Putamen (tissue), 1 donor: ENCODE measurements at places on chromosomes 1 and 21.

DNA sequence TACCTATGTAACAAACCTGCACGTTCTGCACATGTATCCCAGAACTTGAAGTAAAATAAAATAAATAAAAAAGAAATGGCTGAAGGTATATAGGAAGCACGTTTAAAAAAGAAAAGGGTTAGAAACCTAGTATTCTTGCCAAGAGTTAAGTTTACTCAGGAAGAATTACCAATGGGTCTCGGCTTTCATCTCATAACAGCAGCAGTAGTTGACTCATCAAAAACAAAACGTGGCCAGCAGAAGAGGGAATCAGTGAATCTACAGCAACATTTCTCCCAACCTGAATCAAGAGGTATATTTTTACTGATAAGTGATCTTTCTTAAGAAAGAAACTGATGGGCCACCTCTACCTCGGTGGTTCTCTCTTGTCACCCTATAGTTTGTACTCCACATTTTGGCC is 340.3 kb downstream of the BRINP2 start:
- no peak for DNase-seq

DNA sequence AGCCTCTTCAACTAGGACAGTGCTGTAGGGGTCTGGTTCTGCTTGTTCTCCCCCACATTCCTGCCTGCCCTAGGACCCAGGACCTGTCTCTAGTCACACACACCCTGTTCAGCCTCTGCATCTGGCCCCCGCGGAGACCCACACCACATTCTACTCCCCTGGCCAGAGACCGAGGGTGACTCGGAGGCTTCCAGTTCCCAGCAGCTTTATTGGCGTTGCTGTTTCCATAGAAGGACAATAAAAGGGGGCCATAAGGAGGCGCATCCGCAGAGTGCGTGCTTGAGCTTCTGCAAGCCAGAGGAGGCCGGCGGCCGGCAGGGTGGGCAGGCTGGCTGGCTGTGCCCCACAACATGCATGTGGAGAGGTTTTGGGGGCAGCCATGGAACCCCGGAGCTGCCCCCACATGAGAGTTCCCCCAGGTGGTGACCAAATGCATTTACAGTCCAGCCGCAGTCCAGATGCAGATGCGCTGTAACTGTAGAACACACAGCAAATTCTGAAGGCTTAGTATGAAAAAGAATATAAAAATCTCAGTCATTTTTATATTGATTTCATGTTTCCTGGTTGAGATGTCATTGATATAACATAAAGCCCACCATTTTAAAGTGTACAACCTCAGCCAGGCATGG is 52.4 kb downstream of the PDE9A start:
- DNase-seq = no peak

DNA sequence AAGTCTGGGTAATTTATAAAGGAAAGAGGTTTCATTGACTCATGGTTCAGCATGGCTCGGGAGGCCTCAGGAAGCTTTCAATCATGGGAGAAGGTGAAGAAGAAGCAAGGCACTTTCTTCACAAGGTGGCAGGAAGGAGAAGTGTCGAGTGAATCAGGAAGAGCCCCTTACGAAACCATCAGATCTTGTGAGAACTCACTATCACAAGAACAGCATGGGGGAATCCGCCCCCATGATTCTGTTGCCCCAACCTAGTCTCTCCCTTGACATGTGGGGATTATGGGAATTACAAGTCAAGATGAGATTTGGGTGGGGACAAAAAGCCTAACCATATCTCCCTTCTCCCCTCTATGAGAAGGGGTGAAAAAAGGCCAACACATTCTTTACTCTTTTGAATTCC is 11.2 kb upstream of the IVNS1ABP start:
- DNase-seq = no peak

DNA sequence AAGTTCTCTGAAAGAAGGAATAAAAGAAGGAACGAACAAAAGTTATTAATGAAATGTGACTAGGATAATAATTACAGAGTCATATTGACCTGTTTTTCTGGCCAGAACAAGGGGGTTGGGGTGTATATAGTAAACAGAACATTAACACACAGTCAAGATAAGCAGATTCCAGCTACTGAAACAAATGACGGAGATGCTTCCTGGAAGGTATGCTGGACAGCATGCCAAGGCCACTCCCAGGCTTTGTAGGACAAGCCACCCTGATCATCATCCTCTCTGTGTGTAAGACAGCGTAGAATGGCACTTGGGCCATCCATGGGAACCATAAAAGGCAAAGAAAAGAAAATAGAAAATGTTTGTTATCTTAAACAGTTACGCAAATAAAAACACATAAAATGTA is 120.7 kb downstream of the TGFBR3 start:
- no peak for DNase-seq

DNA sequence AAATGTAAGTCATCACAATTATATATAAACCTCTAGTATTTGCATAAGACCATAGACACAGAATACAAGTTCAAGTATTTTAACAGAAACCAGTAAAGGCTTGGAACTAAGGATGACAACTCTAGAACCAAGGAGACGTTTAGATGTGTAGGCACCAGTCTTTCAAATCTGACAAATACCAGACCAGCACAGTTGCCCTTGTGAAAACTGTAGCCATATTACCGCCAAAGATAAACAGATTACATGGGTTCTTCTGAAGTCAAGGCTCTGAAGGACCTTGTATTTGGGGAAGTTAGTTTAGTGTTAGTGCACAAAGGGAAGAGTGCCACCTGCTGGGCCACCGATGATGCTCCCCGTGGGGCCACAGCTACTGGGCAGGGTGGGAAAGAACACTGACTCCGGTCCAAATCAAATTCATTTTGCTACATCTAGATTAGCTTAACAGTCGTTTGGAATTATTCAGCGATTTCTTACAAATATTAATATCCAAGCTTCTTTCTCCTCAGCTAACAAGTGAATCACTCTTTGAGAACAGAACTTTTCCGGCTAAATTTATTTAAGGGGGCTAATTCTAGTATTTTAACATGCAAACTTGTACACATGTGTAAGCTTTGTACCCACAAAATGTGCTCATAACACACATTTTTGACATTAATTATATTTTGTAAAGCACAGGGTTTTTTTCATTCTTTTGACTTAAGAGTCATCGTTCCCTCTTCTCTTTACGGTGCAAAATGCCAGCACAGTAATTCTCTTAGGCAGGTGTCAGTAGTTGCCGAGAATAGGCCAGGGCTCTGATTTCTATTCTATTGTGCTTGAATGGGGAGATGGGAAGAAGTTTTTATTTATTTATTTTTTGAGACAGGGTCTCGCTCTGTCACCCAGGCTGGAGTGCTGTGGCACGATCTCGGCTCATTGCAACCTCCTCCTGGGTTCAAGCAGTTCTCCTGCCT is 8.0 kb upstream of the NIBAN1 start:
- peak; percentile 19 for DNase-seq

DNA sequence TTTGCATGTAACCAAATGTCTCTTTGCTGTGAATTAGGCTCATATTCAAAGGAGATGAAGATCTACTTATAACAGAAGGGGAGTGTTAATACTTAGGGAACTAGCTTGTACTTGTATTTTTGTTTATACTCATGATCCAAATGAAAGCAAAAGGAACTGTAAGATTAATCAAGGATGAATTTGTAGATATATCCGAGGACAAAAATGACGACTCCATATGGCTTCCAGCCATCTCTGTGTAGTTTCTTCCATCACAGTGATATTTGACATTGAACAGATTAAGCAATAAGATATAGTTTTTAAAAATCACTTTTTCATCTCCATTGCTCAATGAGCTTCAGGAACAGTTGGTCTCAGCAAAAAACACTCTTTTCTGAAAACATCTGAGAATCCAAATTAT is 257.4 kb upstream of the CAMK1G start:
- no peak for DNase-seq

DNA sequence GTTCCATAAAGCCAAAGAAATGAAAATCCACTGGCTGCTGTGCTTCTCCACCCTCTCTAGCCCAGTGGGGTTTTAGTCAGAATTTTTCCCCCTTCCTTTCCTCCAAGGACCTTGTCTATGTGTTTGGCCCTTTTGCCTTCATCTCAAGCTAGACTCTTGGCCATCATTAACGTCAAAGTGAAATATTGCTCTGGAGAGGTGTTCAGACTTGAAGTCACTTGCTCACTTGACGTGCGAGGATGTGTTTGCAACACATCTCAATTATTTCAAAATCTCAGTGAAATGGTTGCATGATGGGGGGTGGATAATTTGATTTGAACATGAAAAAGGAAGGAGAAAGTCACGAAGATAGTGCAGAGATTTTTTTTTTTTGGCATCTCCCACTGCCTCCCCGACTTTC is 13.6 kb downstream of the EVA1C start:
- no peak for DNase-seq

DNA sequence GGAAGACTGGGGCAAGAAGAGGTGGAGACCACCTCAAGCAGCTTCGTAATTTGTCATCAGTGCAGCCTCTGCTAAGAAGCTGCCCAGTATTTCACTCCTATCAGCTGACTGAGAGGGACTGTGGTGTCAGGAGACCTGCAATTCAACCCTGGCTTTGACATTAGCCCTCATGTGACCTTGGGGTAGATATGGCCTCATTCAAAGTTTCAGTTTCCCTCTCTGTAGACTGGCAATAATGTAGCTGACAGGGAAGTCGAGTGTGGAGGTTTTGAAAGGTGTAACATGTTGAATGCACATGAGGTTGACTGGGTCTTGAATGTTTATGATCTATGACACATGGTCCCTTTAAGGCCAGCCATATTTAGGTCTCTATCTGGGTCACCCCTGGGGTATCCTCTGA is 2.2 kb upstream of the SPRR4 start:
- no peak for DNase-seq

DNA sequence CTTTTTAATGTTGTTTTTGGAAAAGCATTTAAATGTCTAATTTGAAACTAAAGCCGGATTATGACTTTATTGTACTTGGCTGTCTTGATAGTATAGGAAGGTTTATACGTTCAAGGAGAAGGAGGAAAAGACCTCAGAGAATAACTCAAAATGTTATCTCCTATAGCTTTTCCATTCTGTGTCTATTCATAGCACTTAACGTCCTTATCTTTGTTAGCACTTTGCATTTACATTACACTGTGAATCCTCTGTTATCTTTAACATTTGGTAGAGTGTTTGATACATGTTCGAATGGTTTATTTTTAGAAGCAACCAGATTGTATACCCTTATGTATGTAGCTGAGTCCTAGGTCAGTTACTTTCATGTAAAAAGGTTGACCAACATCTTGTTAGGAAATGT is 50.8 kb upstream of the PODN start:
- DNase-seq = no peak

DNA sequence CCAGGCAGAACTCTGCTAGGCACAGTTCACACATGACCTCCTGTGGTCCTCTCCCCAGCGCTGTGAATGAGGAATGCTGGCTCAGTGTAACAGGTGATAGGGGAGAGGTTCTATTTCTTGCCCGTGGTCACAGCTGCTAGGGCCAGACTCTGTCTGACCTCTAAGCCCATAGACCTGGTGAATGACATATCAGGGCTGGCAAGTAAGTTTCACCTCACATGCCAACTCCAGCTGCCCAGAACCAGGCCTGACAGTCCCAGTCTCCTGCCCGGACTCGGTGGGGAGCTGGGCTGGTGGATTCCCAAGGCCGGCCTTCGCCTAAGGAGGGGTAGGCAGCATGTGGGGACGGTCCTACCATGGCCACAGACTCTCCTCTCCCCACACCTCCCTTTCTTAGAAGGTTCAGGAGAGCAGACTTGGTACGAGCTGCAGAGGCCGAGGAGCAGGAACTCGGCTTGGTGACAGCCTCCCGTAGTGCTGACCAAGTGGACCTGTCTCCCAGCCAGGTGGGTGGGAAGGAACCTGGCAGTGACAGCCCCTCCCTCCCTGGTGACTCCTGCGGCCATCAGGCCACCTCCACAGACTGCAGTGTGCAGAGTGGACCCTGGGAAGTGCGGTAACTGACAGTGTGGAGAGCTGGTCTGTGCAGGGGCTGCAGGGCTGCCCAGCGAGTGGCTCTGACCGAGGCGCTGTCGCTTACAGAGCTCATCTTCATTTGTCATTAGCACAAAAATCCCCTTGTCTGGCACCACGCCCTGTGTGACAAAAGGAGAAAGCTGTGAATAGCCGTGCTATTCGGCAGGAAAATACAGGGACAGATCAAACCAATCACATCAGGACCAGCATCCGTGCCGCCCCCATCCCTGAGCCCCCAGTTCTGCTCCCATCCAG is 74.6 kb downstream of the SCCPDH start:
- DNase-seq = no peak

DNA sequence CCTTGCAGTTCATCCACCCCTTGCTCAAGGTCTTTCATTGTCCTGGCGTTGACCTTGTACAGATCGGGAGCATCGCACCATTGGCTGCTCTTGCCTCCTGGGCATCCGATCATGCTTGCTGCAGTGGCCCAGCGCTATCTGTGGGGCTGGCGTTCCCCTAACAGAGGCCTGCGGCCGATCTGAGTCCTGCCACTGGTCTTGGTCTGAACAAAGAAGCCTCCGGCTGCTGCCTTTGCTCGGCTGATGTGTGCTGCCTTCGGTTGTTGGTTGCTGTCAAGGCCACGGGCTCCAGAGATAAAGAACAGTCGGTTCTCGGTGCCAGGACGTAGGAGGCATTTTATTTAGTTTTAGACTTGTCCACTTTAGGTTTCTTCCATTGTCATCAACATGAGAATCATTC is 39.0 kb downstream of the PCNT start:
- no peak for DNase-seq

GRCh38 chr1:91684481-91685196 is 184.0 kb downstream of the CDC7 start:
- DNase-seq = no peak

- DNase-seq = no peak
These were observed 51.3 kb downstream of the AKT3 start for GRCh38 chr1:243798726-243799125.

DNA sequence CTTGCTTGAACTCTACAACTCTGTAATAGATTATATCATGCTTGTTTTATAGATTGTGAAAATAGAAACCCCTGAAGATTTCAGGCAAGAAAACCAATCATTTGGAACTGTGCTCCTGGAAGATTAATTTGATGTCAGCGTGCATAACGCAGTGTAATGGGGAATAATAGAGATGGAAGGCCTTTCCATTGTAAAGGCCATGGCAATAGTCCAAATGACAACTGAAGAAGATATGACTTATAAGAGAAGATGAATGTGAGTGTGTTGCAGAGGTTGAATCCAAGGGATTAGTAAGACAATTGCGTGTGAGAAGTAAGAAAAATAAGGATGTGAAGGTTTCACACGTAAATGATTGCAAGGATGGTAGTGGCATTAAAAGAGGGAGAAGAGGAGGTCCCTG is 285.0 kb downstream of the DUSP10 start:
- DNase-seq = no peak

GRCh38 chr21:41488080-41488479 is 19.9 kb downstream of the TMPRSS2 start:
- DNase-seq = no peak

GRCh38 chr1:201982623-201983379 is at the start of gene RNPEP:
TSS of gene RNPEP (plus strand) at chr1:201982648. CDS start at chr1:201982667, 19 bp downstream.
- peak; percentile 49 for DNase-seq

- DNase-seq = no peak
These were observed 66.4 kb downstream of the CHD5 start for GRCh38 chr1:6113745-6114144.
